Posterior cingulate gyrus (tissue), 11 donors: ENCODE measurements at places on chromosomes 16 and 17.

DNA sequence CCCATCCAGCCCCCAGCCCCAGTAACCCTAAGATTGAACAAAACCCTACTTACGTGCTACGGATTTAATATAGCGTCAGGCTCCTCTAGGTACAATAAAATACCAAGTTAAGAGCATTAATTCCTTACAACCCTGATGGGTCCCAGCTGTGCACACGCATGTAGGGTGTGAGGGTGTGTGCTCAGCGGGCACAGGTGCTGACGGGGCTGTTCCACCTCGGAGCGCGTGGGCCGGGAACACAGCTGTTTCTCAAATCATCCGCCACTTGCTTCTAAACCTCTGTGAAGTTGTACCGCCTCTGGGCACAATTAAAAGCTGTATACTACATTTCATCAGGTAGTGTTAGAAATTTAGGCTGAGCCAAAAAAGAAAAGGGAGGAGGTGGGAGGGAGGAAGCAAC, 478.6 kb downstream of the MAF start:
- no peak for DNase-seq

GRCh38 chr16:55993088-55993487, 117.9 kb upstream of the CES5A start:
- DNase-seq, result no peak

GRCh38 chr17:78897664-78898047, 5.3 kb downstream of the CEP295NL start:
- DNase-seq, result no peak

- DNase-seq, result no peak
Measured at GRCh38 chr16:72812672-72813071, 235.3 kb downstream of the ZFHX3 start.

DNA sequence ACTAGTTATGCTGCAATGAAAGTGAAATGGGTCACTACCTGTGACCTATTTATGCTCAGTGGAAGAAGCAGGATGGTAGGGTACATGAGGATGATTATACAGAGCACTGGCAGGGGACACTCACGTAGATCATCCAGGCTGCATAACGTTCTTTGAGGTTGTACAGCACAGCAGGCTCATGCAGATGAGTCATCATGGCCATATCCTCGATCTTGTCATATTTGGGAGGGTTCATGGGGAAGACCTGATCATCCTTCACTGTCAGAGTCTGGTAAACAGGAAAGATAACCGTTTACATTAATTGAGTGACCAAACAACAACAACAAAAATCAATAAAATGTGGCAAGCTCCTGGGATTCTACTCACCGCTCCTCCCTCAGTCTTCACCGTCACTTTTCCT, 2.1 kb downstream of the MYH2 start:
- DNase-seq, result no peak

DNA sequence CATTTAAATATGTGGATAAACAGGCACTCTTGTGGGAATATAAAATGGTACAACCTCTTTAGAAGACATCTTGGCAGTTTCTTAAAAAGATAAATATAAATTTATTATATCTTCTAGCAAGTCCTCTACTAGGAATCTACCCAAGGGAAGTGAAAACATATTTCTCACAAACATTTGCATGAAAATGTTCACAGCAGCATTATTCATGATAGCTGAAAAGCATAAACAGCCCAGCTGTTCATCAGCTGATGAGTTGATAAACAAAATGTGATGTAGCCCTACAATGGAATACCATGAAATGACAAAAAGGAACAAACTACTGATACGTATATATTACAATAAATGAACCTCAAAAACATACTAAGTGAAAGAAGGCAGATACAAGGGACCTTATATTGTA, 12.0 kb downstream of the DGKE start:
- no peak for DNase-seq

DNA sequence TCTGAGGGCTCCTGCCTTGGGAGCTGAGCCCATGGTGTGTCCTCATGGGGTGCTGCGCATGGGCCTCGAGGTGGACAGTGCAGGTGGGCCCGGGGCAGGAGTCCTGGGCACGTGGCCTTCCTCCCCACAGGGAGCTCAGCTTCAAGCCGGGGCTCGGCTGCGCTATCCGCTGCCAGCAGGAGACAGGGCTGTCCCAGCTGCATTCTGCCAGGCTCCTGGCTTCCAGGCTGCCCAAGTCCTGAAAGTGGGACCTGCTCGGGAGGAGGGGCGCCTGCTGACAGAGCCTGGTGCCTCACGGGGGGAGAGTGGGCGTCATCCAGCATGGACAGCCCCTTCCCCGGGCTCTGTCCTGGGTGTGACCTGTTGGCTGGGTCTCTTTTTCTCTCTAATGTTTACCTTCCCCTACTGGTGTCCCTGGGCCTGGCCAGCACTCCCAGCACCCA, 7.1 kb downstream of the TRAF7 start:
- DNase-seq, result no peak

GRCh38 chr16:69105501-69106361, at the start of gene HAS3:
Gene HAS3 (plus strand): TSS chr16:69105653. CDS start chr16:69109396, 3,743 bp downstream.
- DNase-seq, result no peak

DNA sequence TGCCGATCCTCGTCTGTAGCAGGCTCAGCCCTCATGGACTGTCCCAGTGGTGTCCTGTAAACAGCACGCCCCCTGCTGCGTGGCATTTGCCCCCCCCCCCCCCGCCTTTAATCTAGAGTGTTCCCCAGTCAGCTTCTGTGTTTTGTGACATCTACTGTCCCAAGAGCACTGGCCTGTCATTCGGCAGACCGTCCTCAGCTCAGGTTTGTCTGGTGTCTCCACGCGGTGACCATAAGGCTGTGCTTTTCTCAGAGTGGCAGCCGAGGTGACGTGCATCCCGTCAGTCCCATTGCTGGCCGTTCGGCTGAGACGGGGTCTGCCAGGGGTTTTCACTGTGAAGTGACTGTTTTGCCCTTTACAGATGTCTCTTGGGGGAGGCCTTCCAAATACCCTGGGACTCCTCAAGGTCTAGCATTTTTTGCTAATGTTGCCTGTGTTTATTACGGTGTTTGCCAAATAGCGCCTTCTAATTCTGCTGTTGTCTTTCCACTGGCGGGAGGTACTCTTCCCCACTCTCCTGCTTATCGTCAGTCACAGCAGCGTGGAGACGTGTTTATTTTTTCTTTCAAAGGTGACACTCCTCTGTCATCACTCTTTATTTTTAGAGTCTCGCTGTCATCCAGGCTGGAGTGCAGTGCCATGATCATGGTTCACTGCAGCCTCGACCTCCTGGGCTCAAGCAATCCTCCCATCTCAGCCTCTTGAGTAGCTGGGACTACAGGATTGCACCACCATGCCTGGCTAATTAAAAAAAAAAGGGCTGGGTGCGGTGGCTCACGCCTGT, 5.7 kb upstream of the MRPL12 start:
- DNase-seq, result no peak

DNA sequence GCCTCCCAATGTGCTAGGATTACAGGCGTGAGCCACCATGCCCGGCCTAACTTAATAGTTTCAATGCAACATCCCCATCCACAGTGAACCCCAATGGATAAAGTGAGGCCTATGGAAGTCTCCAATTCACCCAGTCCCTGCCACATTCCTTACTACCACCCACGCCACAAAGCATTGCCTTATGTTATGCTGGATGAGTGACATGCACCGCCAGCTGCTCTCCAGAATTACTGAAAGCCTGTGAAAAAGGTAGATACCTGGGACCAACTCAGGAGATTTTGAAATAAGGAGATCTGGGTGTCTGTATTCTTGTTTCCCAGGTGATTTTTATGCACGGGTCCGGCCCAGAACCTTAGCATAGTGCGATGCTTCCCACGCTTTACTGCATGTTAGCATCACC, 16.9 kb upstream of the GAS7 start:
- no peak for DNase-seq
